ENCODE measurements at places on chromosomes 4 and X.
A peak's percentile ranks its signal among the peaks of the same experiment; 100 is the strongest.

GRCh38 chr4:183333202-183333601 is 11.0 kb upstream of the CLDN24 start:
- DNase-seq = no peak

- DNase-seq = no peak
Observed at GRCh38 chrX:63967551-63967950, 182.5 kb upstream of the ARHGEF9 start.

GRCh38 chr4:13219971-13220370 is 264.2 kb downstream of the RAB28 start:
- DNase-seq = no peak

- no peak for DNase-seq
Observed at GRCh38 chrX:17750436-17750835, 13.1 kb downstream of the SCML1 start.

DNA sequence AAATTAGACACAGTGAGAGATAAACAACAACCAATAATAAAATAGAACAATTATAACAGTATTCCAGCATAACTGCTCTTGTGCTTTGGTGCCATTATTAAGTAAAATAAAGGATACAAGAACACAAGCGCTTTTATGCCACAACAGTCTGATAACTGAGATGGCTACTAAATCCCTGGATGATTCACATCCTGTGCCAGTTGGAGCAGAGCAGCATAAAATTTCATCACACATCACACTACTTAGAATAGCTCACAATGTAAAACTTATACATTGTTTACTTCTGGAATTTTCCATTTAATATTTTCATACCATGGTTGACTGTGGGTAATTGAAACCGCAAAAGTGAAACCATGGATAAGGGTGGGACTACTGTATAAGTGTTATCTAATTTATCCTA is 399.9 kb upstream of the CNKSR2 start:
- no peak for DNase-seq

- DNase-seq = no peak
Observed at GRCh38 chr4:186260117-186260503, 5.9 kb upstream of the F11 start.

GRCh38 chr4:92104506-92104905 is 199.3 kb upstream of the GRID2 start:
- DNase-seq = no peak

- no peak for DNase-seq
Observed at GRCh38 chr4:44760142-44760898, 34.0 kb upstream of the GNPDA2 start.

DNA sequence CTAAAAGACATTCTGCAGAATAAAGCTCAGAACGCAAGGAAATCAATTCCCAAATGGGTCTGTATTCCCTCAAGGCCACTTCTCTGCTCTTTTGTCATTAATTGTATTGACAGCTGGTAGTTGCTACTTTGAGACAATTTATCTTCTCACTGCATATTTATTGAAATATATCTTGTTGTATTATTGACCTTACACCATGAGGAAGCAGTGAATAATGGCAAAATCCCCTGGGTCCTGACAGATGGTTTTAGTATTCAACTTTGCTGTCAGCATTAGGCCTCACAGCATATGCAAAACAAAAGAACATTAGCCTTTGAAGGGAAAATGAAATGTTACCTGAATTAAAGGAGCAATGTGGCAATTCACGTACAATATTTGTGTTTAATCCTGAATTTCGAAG is 406.1 kb upstream of the TRAM1L1 start:
- DNase-seq = no peak

DNA sequence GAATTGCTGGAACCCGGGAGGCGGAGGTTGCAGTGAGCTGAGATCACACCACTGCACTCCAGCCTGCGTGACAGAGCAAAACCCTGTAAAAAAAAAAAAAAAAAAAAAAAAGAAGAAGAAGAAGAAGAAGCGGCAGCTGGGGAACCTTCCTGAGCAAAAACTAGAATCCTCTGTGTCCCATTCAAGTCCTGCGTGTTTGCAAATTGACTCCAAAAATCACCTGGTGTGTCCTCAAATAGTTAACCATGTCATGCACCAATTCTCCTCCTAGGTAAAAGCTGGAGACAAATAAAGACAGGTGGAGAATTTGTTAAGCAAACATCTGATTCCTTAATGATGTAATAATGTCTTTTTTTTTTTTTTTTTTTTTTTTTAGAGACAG is 31.9 kb upstream of the ASMTL start:
- no peak for DNase-seq

DNA sequence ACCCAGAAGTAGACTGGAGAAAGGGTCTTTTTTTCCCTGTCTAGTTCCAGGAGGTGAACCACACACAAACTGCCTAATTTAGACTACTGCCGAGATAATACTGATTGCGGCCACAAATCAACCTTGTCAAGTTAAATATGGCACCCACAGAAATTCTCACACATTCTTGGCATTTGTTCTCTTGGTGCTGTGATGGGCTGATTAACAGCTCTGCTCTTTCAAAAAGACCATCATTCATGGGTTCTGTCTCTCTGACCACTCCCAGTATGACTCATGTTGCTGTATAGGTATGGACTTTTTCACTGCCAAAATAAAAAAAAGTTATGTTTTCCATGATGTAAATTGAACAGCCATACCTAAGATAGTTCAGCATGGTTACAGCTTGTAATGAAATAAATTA is 1003.5 kb upstream of the LCORL start:
- no peak for DNase-seq

DNA sequence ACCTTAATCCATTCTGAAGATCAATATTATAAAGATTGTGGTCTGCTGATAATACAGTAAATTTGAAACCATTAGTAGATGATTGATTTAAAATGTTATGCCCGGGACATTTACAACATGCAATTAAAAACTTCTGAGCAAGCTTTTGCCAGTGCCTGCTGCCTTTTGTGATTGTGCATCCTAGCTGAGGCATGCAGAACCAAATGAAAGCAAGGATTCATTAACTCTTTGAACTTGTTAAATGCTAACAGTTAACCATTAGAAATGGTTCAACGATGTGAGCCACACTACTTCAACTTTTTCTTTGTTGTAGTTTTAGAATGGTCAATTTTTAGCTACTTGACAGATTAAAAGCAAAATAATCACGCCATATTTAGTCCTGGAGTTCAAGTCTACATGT is 51.1 kb downstream of the ZFP42 start:
- no peak for DNase-seq

DNA sequence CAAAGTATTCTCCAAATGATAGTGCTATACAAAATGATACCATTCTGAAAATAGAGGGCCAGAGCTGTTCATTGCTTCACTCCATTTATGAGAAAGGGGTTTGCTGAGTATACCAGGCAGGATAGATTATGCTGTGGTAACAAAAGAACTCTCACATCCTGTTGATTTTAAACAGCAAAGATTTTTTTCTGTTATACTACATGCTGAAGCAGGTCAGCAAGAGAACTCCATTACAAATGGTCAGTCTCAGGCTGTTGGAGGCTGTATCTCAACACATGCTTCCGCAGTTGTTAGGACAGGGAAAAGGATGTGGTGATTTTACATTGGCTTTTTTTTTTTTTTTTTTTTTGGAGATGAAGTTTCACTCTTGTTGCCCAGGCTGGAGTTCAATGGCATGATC is 13.7 kb upstream of the KLHL5 start:
- DNase-seq = no peak

GRCh38 chr4:143539670-143540023 is 26.1 kb downstream of the SMARCA5 start:
- no peak for DNase-seq

DNA sequence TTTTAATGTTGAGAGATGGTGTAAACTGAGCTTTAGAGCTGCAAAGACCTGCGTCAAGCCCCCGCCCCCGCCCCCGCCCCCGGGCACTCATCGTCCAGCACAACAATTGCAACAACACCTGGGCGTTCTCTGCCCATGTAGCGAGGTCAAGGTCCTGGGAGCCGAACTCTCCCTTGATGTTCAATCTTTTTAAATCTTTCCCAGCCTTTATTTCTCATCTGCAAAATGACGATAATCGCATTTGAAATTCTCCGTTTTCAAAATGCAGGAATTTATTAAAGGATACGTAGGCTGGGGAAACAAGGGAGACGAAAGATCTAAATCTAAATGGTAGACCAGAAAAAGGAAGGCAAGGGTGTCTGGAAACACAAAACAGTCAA is 648 bp upstream of the MSMO1 start:
- no peak for DNase-seq

- no peak for DNase-seq
Observed at GRCh38 chr4:111031596-111031995, 408.7 kb upstream of the PITX2 start.

- no peak for DNase-seq
Observed at GRCh38 chr4:8342651-8343261, 73.2 kb downstream of the HTRA3 start.

DNA sequence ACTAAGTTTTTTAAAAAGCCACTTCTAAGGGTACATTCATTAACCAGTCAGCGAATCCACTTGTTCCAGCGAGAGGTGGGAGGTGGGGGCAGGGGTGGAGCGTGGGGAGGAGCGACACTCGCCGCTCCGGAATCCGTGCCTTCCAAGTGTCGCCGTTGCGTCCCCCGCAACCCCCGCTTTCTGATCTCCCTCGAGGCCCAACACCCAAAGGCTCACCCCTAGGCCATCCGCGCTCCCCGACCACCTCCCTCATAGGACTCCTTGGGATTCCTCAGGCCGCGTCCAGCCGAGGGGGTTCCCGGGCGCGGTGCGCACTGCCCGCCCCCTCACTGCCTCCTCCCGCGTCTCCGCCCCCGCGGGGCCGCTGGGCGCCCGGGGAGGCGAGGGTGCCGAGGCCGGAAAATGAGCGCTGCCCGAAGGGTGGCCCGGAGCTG is 108.1 kb upstream of the STOX2 start:
- DNase-seq = no peak

DNA sequence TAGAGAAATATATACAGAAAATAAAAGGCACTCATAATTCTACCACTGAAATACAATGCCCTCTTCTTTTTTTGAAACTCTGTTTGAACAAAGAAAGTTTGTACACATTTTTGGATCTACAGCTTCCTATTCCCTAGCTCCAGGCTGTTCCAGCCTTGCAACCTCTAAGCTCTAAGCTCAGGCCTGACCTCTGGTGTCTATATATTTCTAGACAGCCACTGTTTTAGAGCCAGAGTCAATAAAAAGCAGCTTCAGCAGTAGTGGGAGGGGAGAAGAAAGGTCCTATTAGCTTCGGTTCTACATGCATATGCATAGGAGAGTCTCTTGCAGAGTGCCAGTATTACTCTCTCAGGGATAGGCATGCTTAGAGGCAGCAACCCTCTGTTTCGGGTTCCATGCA is 39.7 kb downstream of the CLDN2 start:
- no peak for DNase-seq

- DNase-seq = no peak
Observed at GRCh38 chrX:86421771-86422170, 273.5 kb downstream of the DACH2 start.

GRCh38 chr4:42302348-42302747 is 94.9 kb upstream of the SHISA3 start:
- DNase-seq = peak; percentile 79

DNA sequence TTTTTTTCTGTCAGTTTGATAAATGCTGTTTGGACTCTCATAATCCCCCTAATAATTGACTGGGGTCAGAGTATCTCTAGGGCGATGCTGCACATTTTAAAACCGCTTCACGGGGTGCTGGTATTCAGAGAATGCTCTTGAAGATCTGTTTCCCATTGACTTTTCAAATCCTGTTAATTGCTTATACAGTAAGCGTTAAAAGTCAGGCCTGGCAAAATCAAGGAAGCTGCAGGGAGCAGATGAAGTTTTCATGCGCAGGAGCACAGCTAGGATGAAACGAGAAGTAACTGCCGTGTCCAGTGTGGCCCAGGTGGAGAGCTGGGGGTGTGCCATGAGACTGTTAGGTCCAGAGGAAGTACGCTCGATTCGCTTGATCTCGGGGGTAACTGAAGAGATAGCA is 312.9 kb downstream of the TRIML1 start:
- no peak for DNase-seq

DNA sequence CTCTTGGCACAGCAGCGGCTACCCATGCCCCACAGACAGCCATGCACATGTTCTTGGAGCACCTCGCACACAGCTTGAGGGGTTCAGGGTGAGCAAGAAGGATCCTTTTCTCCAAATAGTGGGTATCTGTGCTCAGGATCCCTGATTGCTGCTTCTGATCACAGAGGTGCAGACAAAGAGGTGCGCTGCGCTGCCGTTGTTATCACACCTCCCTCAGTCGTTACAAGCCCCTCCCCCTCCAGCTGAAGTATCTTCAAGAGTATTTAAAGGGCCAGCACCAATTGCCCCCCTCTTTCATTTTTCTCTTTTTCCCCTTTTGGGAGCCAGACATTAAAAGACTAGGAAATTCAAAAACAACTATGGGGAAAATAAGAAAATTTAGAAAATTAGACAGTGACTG is 44.3 kb downstream of the NELFA start:
- no peak for DNase-seq

- DNase-seq = no peak
Observed at GRCh38 chrX:11470250-11470974, 177.2 kb downstream of the AMELX start.

- DNase-seq = no peak
Observed at GRCh38 chr4:164357957-164358356, 396.0 kb upstream of the SMIM31 start.

DNA sequence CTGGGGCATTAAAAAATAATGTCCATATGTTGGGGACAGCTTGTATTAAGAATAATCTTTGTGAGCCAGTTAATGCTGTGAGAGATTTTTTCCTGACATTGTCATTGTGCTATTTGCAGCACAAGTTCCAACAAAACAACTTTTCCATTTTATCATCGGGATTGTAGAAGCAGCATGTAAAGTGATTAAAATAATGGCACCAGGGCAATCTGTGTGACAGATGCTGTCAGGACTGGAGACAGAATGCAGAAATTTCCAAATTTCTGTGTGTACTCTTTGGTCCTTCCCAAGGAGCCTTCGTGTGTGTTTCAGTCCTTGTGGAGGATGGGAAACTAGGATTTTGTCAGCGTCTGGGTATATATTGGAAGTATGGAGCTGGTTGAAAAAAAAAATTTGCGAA is 101.5 kb upstream of the LIMCH1 start:
- no peak for DNase-seq

- DNase-seq = no peak
Observed at GRCh38 chr4:155785828-155786227, 27.0 kb downstream of the GUCY1B1 start.

DNA sequence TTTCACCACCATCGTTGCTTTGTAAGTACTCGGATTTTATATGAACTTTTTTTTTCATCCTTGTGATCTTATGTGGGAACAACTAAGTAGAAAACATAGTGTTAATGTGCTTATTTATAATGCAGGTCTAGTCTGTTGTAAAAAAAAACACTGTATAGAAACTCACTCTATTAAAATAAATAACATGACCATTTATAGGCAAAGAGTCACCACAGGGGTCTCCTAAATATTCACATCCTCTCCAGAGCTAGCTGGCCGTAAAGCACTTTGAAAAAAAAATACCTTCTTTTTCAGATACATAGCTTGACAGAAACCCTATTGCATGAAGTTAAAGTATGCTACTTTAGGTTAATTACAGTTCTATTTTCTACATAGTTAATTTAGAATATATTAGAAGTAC is 11.2 kb downstream of the TMEM184C start:
- DNase-seq = no peak

GRCh38 chr4:24235618-24236017 is 345.8 kb upstream of the PPARGC1A start:
- DNase-seq = no peak

GRCh38 chrX:79412972-79413371 is 45.8 kb upstream of the ITM2A start:
- no peak for DNase-seq

Measured in BE2C (cell line).